ENCODE measurements at places on chromosomes 1 and 21.

DNA sequence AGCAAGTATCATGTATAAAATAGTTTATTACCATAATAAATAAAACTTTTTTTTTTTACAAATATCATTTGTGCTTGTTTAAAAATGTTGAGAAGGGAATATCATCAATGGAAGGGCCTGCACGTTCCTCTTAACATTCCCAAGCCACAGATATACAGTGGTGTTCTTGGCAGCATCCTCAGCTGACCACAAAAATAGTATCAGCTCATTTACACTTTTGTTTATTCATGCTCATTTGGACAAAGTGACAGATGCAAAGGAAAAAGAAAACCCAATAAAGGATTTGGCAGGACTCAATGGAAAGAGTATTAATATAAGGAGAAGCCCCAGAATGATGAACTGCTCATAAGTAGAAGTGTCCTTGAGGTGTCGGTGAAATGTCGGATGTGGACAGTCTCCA is 349.6 kb downstream of the HHAT start:
- no peak for DNase-seq

DNA sequence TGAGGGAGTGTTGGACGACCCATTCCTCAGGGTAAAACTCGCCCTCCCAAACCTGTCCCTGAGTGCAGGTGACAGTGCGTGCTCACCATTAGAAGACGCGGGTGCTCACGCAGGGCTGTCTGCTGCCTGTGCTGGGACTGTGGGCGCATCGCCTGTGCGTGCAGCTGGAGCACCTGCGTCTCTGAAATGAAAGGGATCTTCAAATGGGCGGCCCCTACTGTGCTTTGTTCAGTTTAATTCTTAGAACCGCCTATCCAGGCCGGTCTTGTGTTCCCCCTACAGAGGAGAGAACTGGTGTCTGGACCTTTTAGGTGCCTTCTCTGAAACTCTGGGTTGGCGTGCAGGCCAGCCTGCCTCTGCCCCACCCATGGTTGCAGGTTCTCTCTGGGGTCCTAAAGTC is 125.8 kb downstream of the PCBP3 start:
- DNase-seq: no peak

DNA sequence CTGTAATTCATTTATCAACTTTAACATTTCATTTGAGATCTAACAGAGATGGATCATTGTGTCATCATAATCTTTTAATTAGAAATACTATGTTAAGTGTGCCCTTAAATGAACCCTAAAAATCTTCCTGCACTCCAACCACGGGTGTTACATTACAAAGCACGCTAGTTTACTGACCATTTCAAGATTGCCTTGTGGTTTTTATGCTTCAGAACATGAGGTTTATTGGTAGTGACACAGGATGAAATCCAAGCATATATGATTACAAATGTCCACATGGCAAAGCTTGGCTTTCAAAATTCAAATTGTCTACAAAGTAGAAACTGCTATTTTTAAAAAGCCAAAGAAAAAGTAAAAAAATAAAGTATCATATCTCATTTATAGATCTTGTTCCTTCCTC is 190.4 kb upstream of the USP25 start:
- no peak for DNase-seq

DNA sequence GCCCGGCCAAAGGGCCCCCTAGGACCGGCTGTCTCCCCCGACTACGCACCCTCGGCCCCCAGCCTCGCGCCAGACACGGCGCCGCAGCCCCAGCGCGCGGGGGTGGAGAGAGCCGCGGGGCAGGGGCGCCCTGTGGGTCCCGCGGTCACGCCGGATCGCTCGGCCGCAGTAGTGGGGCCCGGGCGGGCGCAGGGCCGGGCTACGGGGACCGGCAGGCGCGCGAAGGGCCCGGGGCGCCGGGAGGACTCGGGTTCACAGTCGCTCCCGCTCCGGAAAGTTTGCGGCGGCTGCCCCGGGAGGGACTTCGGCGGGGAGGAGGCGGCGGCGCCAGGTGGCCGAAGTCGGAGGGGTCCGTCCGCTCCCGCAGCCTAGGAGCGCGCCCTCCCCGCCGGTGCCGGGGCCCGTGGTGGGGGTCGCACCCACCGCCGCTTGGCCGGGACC is 7.1 kb upstream of the ZNF669 start:
- DNase-seq: no peak

- DNase-seq: peak; percentile 1
Observed at GRCh38 chr21:28516991-28517592, 475.6 kb downstream of the LTN1 start.

GRCh38 chr1:114718661-114719423 is 2.3 kb upstream of the NRAS start:
- no peak for DNase-seq

DNA sequence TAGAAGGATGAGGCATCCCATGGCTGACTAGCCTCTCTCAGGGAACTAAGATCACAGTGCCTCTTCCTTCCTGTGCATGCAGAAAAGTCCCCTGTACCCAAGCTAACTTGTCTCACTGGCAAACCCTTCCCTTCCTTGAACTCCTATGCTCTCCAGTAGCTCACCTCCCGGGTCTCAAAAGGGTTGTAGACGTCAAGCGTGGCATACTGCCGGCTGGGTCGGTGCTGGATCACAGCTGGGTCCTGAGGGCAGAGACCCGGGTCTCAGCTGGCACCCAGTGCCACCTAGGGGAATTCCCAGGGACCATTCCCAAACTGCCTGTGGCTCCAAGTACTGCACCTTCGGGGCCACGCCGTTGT is 688 bp downstream of the SCAMP3 start:
- DNase-seq: no peak

GRCh38 chr1:30809514-30810263 is 52.1 kb upstream of the LAPTM5 start:
- no peak for DNase-seq

- no peak for DNase-seq
Observed at GRCh38 chr1:116076831-116077230, 34.4 kb upstream of the MAB21L3 start.

DNA sequence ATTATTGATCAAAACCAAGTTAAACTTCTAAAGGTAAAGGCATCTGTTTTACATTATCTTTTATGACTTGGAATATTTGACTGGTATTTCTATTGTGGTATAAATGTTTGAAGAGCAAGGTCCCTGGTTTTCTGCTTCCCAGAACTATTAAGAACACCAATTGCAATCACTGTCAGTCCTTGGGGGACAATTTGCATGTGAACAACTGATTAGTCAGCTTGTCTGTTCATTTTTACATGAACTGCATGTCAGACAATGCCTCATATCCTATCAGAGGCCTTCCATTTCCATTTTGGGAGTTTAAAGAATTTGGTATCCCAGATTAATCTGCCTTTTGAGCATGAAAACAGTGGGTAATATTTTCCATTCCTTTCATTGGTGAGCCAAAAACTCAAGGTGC is 654.9 kb upstream of the USP24 start:
- no peak for DNase-seq

- no peak for DNase-seq
Observed at GRCh38 chr1:230568676-230569075, 73.6 kb upstream of the COG2 start.

- no peak for DNase-seq
Observed at GRCh38 chr1:202662081-202662480, 48.2 kb downstream of the SYT2 start.

GRCh38 chr1:78047631-78048030 is 1.9 kb downstream of the GIPC2 start:
- DNase-seq: no peak

DNA sequence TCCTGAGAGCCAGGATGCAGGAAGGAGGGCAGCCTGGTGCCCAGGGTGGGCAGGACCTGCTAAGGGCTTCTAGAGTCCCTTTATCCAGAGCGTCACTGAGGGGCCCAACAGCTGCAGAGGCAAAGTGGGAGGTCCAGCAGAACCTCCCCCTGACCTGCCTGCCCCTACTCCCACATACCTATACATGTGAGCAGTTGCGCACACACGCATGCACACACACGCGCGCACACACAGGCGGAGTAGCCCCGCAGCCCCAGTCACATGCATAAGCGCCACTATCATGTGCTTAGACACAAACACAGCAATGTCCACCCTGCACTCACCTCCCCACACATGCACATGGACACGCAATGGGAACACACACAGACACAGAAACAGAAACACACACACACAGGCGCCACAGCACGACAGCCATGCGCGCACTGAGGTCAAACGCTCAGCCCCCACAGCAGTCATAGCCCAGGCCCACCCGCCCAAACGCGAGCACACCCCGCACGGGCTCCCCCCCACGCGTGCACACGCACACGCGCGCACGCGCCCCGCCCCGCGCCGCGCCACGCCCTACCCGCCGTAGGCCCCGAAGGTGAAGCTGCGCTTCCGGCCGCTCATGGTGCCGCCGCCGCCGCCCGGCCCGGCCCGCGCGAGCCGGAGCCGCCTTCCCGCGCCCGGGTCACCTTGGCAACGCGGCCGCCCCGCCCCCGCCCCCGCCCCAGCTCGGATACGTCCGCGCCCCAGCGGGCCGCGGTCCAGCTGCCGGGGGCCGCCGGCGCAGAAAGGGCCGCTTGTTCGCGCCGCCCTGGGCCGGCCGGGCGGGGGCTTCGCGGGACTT is 17.7 kb downstream of the RAP1GAP start:
- peak; percentile 59 for DNase-seq

DNA sequence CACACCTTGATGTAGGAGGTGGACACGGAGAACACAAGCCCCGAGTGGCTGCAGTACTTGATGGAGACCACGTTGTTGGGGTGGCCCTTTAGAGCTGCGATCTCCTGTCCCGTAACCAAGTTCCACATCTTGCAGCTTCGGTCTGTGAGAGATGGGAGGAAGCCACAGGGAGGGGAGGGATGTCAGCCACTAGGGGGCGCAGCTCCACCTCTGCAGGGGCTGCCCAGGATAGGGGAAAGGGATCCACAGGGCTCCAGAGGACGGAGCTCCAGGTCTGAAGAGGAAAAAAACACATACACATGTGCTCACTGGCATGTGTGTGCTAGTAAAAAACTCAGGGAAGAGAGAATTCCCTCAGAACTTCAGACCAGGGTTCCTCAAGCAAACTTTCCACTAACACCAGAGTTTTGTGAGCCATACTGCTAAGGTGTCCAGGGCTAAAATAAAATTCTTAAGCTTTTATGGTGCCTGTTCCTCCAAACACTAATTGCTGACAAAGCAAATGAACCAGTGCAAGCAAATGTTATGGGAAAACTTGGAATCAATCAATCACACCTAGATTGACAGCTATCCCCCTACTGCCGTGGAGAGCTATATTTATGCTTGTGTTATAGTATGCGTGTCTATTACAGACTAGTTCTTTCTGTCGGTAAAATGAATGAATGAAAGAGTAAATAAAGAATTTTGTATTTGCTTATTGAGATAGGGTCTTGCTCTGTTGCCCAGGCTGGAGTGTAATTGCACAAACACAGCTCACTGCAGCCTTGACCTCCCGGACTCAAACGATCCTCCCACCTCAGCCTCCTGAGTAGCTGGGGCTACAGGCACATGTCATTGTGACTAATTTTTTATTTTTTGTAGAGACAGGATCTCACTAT is 43.7 kb downstream of the KIF21B start:
- no peak for DNase-seq

DNA sequence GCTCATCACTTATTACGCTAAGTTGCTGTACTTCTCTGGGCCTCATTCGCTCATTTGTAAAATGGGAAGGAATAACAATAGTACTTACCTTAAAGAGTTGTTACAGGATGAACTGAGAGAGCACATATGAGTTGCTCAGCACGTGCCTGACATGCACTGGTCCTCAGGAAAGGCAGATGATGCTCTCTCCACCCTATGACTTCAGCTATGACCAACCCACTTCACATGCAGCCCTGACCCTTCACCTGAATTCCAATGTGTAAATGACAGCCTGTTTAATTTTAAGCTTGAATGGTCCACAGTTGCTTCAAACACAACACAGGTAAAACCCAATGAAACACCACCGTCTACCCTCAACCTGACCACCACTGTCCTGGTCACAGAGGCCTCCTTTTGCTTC is 32.9 kb downstream of the GADD45A start:
- no peak for DNase-seq

- no peak for DNase-seq
Observed at GRCh38 chr1:59767119-59767518, 47.6 kb upstream of the HOOK1 start.

- no peak for DNase-seq
Observed at GRCh38 chr1:201219481-201220387, 29.1 kb downstream of the IGFN1 start.

GRCh38 chr1:156959414-156959813 is 39.0 kb downstream of the LRRC71 start:
- no peak for DNase-seq

- no peak for DNase-seq
Observed at GRCh38 chr21:45320261-45321025, 32.7 kb upstream of the POFUT2 start.

- DNase-seq: no peak
Observed at GRCh38 chr1:49098866-49099265, 322.2 kb upstream of the BEND5 start.

DNA sequence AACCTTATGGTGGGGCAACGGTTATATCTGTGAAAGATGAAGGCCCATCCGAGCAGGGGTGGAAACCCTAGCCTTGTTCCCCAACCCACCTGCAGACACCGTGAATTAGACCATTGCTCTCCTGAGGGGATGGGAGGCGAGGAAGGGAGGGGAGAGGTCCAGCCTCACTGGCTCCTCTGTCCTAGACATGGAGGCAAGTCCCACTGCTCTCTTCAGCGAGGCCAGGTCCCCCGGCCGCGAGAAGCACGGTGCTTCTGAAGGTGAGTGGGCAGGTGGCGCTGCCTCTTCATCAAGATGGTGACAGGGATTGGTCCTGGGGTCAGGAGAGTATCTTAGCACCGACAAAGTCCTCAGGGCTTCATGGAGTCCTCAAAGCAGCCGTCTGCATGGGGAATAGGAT is 59.3 kb downstream of the VWA5B1 start:
- no peak for DNase-seq
